HCT116 (cell line): ENCODE measurements at places on chromosomes 6 and 20. TPM values are rescaled to one million over a fixed set of nuclear protein-coding genes. Genes with fewer than 3 reads are reported as not detected.

The TSBP1 gene
- not detected for total RNA-seq

- no peak for DNase-seq
- no peaks in the 10 kb centered on the region for H3K36me3 ChIP-seq
- H3K27me3 ChIP-seq, result no peaks in the 10 kb centered on the region
- no peaks in the 10 kb centered on the region for H3K4me1 ChIP-seq
- no peak overlapping the region for H3K4me3 ChIP-seq
These were observed 45.4 kb downstream of the MYB start for GRCh38 chr6:135226537-135226936.

DNA sequence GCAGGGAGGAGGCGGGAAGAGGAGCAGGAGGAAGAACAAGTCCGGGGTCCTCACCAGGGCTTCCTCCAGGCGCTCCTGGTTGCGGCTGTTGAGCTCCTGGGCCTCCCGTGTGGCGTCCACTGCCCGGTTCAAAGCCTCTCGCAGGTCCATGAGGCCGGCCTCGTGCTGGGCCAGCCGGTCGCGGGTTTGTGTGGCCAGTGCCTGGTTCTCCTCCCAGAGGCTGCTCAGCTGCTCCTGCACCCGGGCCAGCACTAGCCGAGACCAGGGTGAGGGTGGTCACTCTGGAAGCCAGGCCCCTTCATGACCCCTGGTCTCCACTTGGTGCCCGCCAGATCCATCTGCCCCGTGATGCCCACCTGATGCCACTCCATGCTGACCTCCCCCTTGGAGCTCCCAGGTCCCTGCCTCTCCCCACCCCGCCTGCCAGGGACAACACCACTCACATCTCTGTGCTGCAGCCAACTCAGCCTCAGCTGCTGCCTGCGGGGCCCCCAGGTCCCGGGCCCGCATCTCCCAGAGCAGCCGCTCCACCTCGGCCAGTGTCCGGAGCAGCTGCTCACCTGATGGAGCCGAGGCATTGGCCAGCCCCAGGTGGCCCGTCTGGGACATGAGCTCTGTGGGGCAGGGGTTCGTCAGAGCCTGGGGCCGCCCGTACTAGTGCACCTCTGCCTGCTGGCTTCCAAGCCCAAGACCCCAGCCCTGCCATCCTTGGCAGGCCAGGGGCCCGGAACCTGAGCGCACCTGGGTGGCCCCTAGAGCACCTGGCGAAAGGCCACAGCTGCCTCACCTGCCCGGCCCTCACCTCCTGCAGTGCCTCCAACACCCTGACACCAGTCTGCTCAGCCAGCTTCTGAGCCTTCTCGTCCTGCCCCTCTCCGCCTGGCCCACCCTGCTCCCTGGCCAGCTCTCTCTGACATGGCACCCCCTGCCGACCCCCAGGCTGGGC is 15.9 kb downstream of the ADRM1 start:
- H3K27me3 ChIP-seq, result no peaks in the 10 kb centered on the region
- H3K27ac ChIP-seq, result peak overlapping the region; percentile 29; the same call in 1 of the 2 replicates
- no peak overlapping the region for H3K4me3 ChIP-seq
- no peak for DNase-seq
- H3K4me1 ChIP-seq, result no peaks in the 10 kb centered on the region

DNA sequence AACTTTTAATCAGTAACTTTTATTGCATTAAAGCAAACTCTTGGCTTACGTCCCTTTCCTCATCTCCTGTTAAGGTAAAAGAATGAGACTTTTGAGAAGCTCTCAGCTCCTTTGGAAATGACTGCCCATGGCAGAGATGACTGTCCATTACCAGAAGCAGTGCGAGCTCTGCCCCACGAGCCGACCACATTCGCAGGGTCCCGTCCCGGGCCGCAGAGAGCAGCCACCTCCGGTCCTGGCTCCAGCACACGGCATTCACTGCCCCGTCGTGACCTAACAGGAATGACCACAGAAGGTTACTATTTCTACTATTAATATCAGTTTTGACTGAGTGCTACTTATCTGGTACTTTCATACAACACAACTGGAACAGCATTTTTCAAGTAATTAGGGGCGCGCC is 63.4 kb downstream of the WDR27 start:
- H3K27me3 ChIP-seq, result no peaks in the 10 kb centered on the region
- no peaks in the 10 kb centered on the region; the same call in 1 of the 2 replicates for H3K36me3 ChIP-seq
- no peak overlapping the region for H3K4me3 ChIP-seq
- no peaks in the 10 kb centered on the region for H3K4me1 ChIP-seq
- H3K27ac ChIP-seq, result no peak overlapping the region
- no peak for DNase-seq

The HLA-DQB1 gene
- total RNA-seq, result 2.1 TPM

DNA sequence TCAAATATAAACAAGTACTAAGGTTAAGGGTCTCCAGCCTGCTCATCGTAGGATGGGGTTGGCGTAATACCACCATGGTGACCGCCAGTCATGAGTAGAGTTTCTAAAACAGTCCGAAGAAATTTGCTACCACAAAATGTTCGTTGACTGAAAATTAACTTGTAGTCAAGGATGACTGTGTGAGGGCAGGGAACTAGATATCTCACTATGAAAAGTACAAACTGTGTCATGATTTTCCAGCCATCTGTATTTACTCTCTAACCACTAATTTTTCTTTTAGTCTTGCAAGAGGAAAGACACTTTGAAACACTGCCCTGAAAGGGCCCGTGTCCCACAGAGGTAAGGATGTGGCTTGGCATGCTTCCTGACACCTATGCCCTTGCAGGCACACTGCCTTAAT is 99.7 kb downstream of the IRF4 start:
- H3K4me1 ChIP-seq, result no peaks in the 10 kb centered on the region
- H3K36me3 ChIP-seq, result no peaks in the 10 kb centered on the region

DNA sequence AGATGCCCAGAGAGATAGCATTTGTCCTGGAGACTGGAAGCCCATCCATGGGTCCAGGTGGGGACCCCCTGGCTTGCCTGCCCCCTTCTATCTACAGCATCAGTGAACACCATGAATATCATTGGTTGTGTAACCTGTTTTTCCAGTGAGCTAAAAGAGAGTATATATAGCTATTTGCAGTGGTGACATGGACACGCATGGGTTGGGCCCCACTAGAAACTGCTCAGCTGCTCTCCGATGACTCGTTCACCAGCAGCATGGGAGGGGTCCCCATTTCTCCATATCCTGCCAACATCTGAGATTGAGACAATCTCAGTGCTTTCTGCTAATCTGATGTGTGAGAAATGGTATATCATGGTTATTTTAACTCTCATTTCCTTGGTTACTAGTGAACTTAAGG is 4.0 kb upstream of the ZC3H12D start:
- DNase-seq, result no peak
- H3K4me3 ChIP-seq, result no peak overlapping the region
- peaks cover 18% of the 10 kb centered on the region for H3K4me1 ChIP-seq
- no peaks in the 10 kb centered on the region for H3K36me3 ChIP-seq
- H3K27me3 ChIP-seq, result no peaks in the 10 kb centered on the region
- H3K27ac ChIP-seq, result no peak overlapping the region

GRCh38 chr6:45647341-45648261 is 269.9 kb upstream of the SUPT3H start:
- H3K4me3 ChIP-seq, result no peak overlapping the region
- H3K27ac ChIP-seq, result no peak overlapping the region
- H3K27me3 ChIP-seq, result no peaks in the 10 kb centered on the region; the same call in 1 of the 2 replicates
- no peaks in the 10 kb centered on the region for H3K36me3 ChIP-seq

DNA sequence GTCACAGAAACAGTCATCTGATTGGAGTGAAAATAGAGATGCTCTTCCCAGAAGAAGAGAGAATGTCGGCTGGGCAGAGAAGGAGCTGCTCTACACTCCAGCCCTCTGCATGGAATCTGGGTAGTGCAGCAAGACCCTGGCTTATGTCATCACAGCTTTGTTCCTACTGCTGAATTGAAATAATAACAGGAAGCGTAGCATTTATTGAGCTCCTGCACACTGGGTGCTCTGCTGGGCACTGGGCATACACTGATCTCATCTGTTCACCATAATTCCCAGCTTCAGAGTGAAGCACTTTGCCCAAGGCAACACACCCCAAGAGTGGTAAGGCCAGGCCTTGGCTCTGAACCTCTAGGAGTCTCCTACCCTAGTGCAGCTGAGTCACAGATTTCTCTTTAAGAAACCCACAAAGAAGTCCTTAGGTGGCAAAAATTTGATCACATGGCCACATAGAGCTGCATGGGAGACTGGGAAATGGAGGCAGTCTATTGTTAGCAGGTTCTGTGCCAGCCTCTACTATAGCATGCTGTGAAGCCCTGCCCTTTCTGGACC is 3.9 kb upstream of the SDCBP2 start:
- no peak overlapping the region for H3K27ac ChIP-seq
- DNase-seq, result no peak
- no peaks in the 10 kb centered on the region for H3K27me3 ChIP-seq
- H3K4me3 ChIP-seq, result no peak overlapping the region
- H3K4me1 ChIP-seq, result peaks cover 16% of the 10 kb centered on the region
- 0 out of 2 replicates have a peak, but pooled peaks cover 3% of the 10 kb centered on the region for H3K36me3 ChIP-seq

- H3K27ac ChIP-seq, result no peak overlapping the region
- H3K27me3 ChIP-seq, result no peaks in the 10 kb centered on the region
- DNase-seq, result no peak
- H3K36me3 ChIP-seq, result no peaks in the 10 kb centered on the region
- peaks cover 6% of the 10 kb centered on the region for H3K4me1 ChIP-seq
These were observed 92.5 kb downstream of the CD83 start for GRCh38 chr6:14210077-14210476.

The CLVS2 gene
- not detected for total RNA-seq

- no peaks in the 10 kb centered on the region for H3K27me3 ChIP-seq
- DNase-seq, result no peak
- H3K27ac ChIP-seq, result no peak overlapping the region
These were observed 1.8 kb downstream of the SLA2 start for GRCh38 chr20:36644032-36644705.

- no peak for DNase-seq
- H3K36me3 ChIP-seq, result peaks cover 11% of the 10 kb centered on the region
- H3K4me1 ChIP-seq, result peaks cover 9% of the 10 kb centered on the region; the same call in 1 of the 2 replicates
- H3K4me3 ChIP-seq, result no peak overlapping the region
- no peaks in the 10 kb centered on the region for H3K27me3 ChIP-seq
These were observed 60.9 kb downstream of the RPRD1B start for GRCh38 chr20:38094373-38094891.
